GM12892 (cell line): ENCODE measurements at places on chromosomes 2 and 18.

- no peak for DNase-seq
Observed at GRCh38 chr18:10134204-10134603, 220.4 kb downstream of the VAPA start.

DNA sequence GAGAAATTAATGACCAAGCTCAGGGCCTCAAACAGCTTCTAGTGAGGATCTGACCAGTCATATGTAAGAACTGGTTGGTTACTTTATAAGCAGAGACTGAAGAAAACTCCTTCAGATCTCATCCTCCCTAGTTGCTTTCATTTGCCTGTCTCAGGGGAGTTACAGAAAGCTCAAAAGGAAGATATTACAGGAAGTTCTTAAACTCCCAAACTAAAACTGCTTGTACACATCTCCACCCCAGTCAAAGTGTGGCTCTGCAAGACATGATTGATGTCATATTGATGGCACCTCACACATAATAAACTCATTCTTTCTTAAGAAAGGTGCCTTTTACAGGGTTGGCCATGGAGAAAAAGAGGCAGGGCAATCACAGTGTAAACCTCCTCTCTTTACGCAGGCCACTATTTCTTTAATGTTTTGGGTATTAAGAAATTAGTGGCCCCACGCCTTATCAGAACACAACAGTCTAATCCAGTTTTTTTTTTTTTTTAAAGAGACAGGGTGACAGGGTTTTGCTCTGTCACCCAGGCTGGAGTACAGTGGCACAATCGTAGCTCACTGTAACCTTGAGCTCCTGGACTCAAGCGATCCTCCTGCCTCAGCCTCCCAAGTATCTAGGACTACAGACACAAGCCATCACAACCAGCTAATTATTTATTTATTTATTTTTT is 62.6 kb upstream of the STK17B start:
- DNase-seq = no peak

- DNase-seq = no peak
Observed at GRCh38 chr18:48896875-48897511, 53.8 kb downstream of the SMAD7 start.

GRCh38 chr2:148926291-148926961 is 51.4 kb downstream of the KIF5C start:
- DNase-seq = peak; percentile 50
